ENCODE measurements at places on chromosomes 3 and 15.

DNA sequence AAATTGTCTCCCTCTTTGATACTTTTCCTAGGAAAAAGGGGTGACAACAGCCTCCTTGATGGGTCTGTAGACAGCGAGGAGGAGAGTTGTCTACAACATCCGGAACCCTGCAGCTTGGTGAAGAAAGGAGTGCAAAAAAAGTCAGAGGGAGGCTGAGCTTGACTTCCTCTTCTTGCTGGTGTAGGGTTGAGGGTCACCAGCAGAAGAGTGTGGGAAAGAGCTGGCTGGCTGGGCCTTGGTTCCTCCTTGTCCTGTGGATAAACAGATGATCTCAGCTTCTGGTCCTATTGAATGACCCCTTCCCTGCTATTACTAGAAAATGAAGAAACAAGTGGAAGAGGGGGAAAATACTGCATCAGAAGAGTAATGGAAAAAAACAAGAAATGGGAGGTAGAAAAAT is 20.4 kb downstream of the SLC7A14 start:
- no peak for DNase-seq

DNA sequence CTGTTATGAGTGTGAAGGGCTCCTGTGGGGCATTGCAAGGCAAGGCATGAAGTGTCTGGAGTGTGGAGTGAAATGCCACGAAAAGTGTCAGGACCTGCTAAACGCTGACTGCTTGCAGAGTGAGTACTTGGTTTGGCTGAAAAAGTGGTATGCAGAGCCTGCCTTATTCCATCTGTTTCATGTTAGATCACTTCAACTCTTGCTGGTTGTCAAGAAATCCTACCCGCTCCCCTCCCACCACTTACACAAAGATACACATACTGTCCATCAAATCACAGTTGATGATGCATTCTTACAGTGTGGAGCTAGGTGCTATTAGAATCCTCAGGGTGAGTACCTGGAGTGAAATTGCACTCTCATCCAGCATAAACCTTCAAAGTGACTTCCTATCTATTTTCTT is 272.1 kb downstream of the UNC13C start:
- DNase-seq: no peak

- no peak for DNase-seq
Measured at GRCh38 chr3:131402391-131403039, 20.9 kb downstream of the NUDT16 start.

DNA sequence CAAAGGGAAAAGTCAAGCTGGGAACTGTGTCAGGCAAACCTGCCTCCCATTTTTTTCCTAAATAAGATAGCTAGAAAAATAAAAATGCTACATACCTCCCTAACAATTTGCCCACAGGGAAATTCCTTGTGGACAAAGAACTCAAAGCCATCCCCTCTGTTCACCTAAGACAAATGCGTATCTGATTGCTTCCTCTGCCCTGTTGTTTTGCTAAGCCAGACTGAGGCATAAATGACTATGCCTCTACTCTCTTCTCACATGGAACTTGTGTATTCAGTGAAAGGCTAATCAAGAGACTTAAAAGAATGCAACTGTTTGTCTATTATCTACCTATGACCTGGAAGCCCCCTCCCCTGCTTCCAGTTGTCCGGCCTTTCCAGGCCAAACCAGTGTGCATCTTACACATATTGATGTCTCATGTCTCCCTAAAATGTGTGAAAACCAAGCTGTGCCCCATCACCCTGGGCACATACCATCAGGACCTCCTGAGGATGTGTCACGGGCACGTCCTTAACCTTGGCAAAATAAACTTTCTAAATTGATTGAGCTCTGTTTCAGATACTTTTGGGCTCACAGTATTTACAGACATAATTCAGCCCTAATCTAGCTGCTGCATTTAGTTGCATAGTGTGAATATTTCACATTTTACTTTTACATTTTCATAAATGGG is 15.8 kb downstream of the CHD2 start:
- no peak for DNase-seq

DNA sequence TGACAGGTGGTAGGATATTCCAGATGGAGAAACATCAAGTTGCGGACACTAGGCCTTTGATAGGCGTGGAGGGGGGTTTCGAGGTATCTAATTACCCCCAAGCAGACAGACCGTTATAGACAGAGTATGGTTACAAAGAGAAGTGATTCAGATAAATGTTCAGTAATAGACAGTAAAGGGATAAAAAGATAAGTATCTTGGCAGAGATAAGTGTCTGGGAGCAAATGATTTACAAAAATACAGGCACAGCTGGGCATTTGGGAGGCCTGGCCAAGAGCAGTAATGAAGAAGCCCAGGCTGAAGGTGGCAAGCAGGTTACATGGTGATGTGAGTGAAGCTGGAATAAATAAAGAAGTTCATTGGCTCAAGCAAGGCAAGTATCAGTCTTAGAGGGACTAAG is 659 bp upstream of the MYH15 start:
- no peak for DNase-seq

DNA sequence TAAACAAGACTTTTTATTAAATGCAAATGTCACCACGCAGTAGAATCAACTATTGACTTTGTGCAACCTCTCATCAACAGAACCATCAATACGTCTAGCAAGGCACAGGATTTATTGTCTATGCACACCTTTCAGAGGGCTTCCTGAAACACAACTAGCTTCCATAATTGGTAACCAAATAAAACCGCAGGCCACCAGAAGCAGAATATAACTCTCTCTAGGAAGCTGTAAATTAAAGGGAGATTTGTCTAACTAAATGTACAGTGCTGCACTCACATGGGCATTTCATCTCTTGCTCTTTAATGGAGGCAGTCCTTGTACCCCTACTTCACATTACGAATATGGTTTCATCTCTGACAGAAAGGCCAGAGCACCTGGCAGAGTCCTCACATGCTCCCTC is 93.0 kb downstream of the FHIT start:
- DNase-seq: no peak

GRCh38 chr15:66053991-66054390 is 184.7 kb downstream of the RAB11A start:
- DNase-seq: no peak

GRCh38 chr3:152139651-152140050 is 129.1 kb upstream of the MBNL1 start:
- no peak for DNase-seq

- no peak for DNase-seq
Measured at GRCh38 chr15:40744815-40745152, 10.3 kb downstream of the RMDN3 start.

DNA sequence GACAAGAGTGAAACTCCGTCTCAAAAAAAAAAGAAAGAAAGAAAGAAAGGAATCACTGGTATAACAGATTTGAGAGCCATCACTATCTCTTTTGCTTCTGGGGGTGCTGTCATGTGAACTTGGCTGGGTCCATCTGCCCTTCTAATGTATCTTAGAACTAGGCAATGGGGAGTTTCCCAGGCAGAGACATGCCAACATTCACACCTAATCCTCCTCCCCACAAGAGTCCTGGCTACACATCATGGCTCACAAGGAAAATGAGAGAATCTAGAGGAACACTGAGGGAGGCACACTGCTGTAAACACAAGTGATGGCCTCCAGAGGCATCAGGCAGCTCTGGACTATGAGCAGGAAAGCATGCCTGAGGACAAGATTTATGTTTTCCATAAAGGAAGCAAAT is 67.8 kb upstream of the PPP2R3A start:
- no peak for DNase-seq

DNA sequence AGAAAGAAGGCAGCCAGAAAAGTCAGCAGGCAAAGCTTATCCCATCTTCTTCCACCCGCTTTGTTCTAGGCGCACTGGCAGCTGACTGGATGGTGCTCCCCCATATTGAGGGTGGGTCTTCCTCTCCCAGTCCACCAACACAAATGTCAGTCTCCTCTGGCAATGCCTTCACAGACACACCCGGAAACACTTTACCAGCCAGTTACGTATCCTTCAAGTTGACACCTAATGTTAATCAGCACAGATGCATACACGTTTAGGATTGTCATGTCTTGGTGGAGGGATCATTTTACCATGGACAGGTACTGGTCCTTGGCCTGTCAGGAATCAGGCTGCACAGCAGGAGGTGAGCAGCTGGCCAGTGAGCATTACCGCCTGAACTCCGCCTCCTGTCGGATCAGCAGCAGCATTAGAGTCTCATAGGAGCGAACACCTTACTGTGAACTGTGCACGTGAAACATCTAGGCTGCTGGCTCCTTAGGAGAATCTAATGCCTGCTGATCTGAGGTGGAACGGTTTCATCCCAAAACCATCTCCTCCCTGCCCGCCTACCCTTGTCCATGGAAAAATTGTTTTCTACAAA is 59.1 kb upstream of the PYDC2 start:
- no peak for DNase-seq

GRCh38 chr3:184543843-184544512 is 17.6 kb upstream of the EPHB3 start:
- DNase-seq: peak; percentile 88

DNA sequence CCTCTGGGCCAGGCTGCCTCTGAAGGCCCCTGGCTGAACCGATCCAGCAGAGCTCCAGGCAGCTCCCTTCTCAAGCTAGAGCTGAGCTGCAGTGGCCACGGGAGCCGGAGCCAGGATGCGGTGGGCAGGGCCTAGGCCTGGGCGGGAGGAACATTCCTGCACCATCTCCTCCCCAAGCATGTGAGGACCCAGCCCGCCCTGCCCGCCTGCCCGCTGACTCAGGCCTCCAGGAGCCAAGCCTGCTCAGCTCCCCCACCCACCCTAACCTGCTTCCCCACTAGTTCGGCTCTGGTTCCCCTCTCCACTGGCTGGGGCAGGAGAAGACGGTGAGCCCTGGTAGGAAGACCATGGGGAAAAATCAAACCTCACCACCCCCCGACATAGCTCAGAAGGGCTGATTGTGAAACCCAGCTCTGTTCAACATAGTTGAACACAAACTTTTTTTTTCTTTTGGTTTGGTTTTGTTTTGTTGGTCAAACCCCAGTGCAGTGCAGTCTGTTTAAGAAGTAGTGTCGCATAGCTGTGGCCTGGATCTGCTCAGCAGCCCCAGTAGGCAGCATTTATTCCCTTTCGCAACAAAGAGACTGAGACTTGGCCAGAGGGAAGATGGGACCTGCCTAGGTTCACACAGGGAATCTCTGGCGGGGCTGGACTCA is 13.5 kb downstream of the SNX33 start:
- DNase-seq: no peak

DNA sequence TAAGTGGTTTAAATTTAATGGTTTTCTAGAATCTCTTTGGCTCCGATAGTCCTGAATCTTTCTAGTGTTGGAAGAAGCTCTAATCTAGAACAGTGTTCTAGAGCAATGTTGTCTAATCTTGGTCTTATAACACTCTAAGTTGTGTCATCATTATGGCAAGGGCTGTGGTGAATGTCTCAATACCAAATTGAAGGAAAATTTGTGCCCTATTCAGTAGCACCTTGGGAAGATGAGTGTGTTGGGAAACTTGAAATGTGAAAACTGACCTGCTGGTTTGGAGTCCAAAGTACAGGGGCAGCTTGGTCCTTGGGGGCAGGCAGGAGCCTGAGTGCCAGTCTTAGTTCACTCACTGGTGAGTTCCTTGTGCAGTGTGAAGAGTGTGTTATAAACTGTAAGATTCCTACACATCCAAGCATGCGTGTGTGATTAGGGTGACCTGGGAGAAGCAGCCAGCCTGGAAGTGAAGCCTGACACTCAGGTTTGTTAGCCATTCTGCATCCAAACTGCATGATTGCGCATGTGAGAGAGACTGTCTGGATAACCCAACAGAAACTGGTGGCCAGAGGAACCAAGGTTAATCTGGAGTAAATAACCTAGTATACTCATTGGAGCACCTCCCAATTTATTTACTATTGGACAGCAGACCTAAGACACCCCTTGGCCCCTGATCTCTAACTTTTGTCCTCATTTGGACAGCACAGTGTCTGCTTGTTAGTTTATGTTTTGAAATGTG is 14.6 kb downstream of the ZNF592 start:
- DNase-seq: no peak

- no peak for DNase-seq
Measured at GRCh38 chr3:45817831-45818522, 21.6 kb upstream of the SLC6A20 start.

GRCh38 chr3:195458316-195458717 is 15.5 kb upstream of the ACAP2 start:
- DNase-seq: peak; percentile 63

DNA sequence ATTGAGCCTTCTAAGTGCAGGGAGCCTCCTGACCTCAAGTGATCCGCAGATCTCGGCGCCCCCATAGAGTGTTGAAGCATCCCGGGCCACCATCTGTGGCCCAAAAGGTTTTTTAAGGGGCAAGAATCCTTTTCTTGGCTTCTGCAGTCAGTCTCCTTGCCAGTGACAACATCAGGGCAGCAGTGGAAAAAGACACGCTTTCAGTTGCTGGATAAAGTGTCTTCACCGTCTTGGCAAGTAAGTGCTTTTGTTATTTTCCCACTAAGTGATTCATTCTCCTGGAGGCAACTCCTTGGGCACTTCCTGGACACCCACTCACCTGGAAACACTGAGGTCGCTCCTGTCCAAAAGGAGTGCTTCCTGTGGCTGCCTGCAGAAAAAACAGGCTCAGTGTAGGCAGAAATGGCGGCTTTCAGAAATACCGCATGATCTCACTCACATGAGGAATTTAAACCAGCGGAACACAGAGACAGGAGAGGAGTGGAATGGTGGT is 71.7 kb upstream of the ABHD2 start:
- no peak for DNase-seq

DNA sequence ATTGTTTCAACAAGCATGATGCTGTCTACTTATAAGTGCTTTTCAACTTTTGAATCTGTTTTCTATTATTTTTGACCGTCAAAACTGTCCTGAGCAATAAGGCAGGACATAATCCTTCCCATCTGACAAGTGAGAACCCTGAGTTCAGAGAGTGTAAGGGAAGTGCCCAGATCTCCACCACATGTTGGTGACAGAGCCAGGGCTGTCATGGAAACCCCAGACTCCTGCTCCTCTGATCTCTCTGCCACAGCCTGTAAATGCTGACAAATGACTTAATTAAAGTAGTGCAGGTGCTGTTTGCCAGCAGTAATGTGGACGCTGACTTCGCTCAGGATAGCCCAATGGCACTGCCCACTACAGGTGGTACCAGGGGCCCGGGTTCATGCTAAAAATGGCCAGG is 40.3 kb downstream of the SPSB4 start:
- no peak for DNase-seq

- DNase-seq: no peak
Measured at GRCh38 chr15:70473581-70474370, 289.6 kb downstream of the UACA start.

Data from GM13976 (cell line).